ENCODE measurements at places on chromosomes 7 and 10. TPM values are rescaled to one million over a fixed set of nuclear protein-coding genes. Genes with fewer than 3 reads are reported as not detected.
A peak's percentile ranks its signal among the peaks of the same experiment; 100 is the strongest.

Gene FAM237B
- total RNA-seq = not detected

Gene GIMAP2
- total RNA-seq = 0.37 TPM

Gene DHX32
- total RNA-seq = 22.7 TPM

Gene GIMAP6
- total RNA-seq = 0.18 TPM

Gene CPN1
- total RNA-seq = 0.66 TPM

Gene ANKRD61
- total RNA-seq = not detected

DNA sequence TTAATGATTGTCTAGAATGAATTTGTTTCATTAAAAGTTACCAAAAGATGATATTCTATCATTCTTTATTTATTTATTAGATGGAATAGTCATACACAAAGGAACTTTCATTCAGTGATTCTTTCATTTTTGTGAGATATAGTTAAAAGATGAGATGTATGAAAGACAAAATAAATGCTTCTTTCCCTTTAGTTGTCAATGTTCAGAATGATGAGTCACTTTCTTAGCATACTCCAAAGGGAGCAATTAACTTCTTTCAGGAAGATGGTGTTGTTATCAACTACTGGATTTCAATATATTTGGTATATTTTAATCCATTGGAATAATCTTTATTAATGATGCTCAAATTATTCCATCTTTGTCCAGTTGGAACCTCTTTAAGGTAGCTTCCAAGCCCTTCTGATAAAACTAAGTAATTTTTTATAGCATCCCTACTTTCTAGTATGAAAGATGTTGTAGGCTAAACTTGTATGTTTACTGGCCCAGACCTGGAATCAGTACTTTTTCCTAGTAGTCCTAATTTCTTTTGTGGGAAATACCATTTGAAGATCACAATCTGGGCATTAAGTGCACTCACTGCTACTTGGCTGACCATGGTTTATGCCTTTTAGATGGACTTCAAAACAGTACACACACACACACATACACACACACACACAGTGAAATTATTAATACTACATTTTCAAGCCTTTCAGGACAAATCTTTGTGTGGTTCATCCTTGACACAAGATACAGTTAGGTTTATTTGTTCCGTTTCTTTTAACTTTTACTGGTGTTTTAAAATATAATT, 2.5 kb downstream of the GIMAP7 start:
- H3K4me3 ChIP-seq = no peak overlapping the region
- no peak for DNase-seq
- peaks cover 14% of the 10 kb centered on the region for H3K4me1 ChIP-seq
- H3K27ac ChIP-seq = no peak overlapping the region
- no peaks in the 10 kb centered on the region for H3K27me3 ChIP-seq

GRCh38 chr10:122475591-122476332, 14.4 kb downstream of the HTRA1 start:
- peaks cover 59% of the 10 kb centered on the region for H3K4me1 ChIP-seq
- H3K36me3 ChIP-seq = no peaks in the 10 kb centered on the region
- H3K27me3 ChIP-seq = no peaks in the 10 kb centered on the region
- H3K4me3 ChIP-seq = peak overlapping the region; percentile 29

GRCh38 chr10:60031664-60032063, 125.3 kb upstream of the CCDC6 start:
- H3K4me3 ChIP-seq = no peak overlapping the region
- no peaks in the 10 kb centered on the region for H3K36me3 ChIP-seq
- no peak overlapping the region for H3K27ac ChIP-seq
- H3K4me1 ChIP-seq = peaks cover 31% of the 10 kb centered on the region
- no peaks in the 10 kb centered on the region for H3K27me3 ChIP-seq

- H3K27me3 ChIP-seq = peaks cover 6% of the 10 kb centered on the region
- DNase-seq = peak; percentile 31
- peaks cover 4% of the 10 kb centered on the region for H3K4me1 ChIP-seq
- peaks cover 34% of the 10 kb centered on the region for H3K36me3 ChIP-seq
- no peak overlapping the region for H3K4me3 ChIP-seq
- no peak overlapping the region for H3K27ac ChIP-seq
Measured at GRCh38 chr7:157876469-157877285, 539.9 kb downstream of the DNAJB6 start.

GRCh38 chr10:101071267-101071884, 9.6 kb downstream of the KAZALD1 start:
- DNase-seq = no peak
- peaks cover 39% of the 10 kb centered on the region for H3K4me1 ChIP-seq
- no peaks in the 10 kb centered on the region for H3K36me3 ChIP-seq
- H3K4me3 ChIP-seq = no peak overlapping the region

GRCh38 chr10:22427101-22427500, 81.8 kb downstream of the SPAG6 start:
- DNase-seq = no peak
- no peaks in the 10 kb centered on the region for H3K36me3 ChIP-seq
- H3K27me3 ChIP-seq = peaks cover 20% of the 10 kb centered on the region
- H3K27ac ChIP-seq = no peak overlapping the region
- peaks cover 35% of the 10 kb centered on the region for H3K4me1 ChIP-seq
- no peak overlapping the region for H3K4me3 ChIP-seq

DNA sequence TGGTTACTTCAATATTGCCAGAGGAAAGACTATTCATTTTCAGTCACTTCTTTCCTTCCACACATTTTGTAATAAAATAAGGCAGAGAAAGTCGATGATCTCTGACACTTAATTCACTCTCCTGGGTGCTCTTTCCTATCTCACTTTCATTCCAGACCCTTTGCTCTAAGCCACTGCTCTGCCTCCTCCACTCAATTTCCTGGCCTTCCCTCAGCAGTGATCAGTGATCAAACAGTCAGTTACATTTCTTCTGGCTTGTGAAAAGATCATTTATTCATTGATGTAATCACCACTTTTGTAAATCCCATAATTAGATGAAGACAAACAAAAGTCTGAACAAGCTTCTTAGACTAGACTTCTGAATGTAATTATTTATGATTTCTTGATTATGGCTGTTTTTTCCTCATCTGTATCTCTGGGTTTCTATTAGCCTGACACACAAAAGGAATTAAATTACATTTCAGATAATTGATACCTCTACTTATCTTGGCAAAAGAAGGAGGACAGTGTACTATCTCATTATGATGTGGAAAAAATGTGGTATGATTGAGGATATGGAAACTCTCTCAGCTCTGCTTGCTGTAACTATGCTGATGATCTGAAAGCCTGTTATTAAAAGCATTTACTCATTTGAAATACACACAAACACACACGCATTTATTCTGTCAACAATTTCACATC, 1102.3 kb downstream of the GRM8 start:
- no peak overlapping the region for H3K4me3 ChIP-seq
- H3K4me1 ChIP-seq = peaks cover 14% of the 10 kb centered on the region
- no peak for DNase-seq
- no peaks in the 10 kb centered on the region for H3K36me3 ChIP-seq
- H3K27me3 ChIP-seq = no peaks in the 10 kb centered on the region

GRCh38 chr7:25662841-25663800, 434.8 kb upstream of the NPVF start:
- DNase-seq = no peak
- H3K27ac ChIP-seq = no peak overlapping the region
- no peaks in the 10 kb centered on the region for H3K4me1 ChIP-seq
- H3K4me3 ChIP-seq = no peak overlapping the region
- H3K27me3 ChIP-seq = no peaks in the 10 kb centered on the region
- no peaks in the 10 kb centered on the region for H3K36me3 ChIP-seq

DNA sequence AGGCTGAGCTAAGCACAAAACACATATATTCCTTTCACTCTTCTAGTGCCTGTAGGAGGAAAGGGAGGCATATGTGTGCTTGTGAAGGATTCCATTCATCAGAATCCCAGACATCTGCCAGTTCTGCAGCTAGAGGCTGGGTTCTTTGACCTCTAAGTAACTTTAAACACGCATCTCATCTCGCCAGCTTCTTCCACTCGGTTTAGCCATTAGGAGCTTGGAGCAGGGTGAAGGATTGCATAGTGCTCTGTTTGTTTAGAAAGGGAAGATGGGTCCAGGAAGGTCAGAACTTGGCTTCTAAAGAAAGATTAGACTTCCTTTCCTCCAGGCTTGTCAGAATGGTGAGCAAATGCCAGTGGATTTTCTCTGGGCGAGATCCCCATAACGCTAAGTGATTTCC, 43.6 kb downstream of the HK1 start:
- peak overlapping the region; percentile 94 for H3K27ac ChIP-seq
- peak overlapping the region; percentile 7 for H3K4me3 ChIP-seq
- H3K4me1 ChIP-seq = peaks cover 80% of the 10 kb centered on the region
- DNase-seq = no peak
- no peaks in the 10 kb centered on the region for H3K27me3 ChIP-seq

GRCh38 chr10:18145652-18146051, 5.4 kb downstream of the CACNB2 start:
- H3K27ac ChIP-seq = no peak overlapping the region
- DNase-seq = no peak
- no peaks in the 10 kb centered on the region for H3K36me3 ChIP-seq
- peaks cover 18% of the 10 kb centered on the region for H3K4me1 ChIP-seq

- no peaks in the 10 kb centered on the region for H3K36me3 ChIP-seq
- no peak overlapping the region for H3K4me3 ChIP-seq
- peaks cover 10% of the 10 kb centered on the region for H3K4me1 ChIP-seq
Measured at GRCh38 chr10:66852811-66853210, 73.0 kb upstream of the LRRTM3 start.

- no peak overlapping the region for H3K4me3 ChIP-seq
- peaks cover 24% of the 10 kb centered on the region for H3K36me3 ChIP-seq
- H3K27ac ChIP-seq = no peak overlapping the region
- no peak for DNase-seq
Measured at GRCh38 chr10:29530112-29530976, 104.4 kb downstream of the SVIL start.
